ENCODE measurements at places on chromosomes 2 and 18.

- DNase-seq = peak; percentile 48
These were observed 20.7 kb downstream of the B3GNT2 start for GRCh38 chr2:62216616-62217015.

DNA sequence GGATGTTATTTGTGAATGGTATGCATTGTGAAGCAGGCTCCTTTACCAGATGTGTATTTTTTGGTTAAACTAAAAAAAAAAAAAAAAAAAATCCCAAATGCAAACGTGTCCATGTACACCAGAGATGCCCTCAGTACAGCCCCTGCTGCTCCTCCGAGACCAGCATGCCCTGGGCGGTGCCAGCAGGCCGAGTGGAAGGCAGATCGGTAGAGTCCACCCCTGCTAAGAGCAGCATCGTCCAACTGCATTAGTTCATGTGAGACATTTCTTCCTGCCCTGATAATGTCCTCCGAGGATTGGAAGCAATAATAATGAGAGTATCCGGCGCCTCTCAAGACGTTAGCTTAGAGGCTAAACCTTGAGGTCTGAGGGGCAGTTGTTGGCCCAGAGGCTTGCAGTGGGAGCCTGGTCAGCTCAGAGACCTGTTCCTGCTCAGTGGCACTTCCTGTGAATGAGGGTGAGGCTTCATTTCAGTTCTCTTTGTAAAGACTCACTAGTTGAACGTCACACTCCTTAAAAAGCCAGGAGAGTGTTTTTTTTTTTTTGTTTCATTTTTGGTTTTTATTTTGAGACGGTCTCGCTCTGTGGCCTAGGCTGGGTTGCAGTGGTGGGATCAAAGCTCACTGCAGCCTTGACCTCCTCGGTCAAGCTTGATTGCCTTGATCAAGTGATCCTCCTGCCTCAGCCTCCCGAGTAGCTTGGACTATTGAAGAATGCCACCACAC is 5.6 kb downstream of the SLC66A3 start:
- no peak for DNase-seq

GRCh38 chr2:126880324-126880723 is 18.4 kb upstream of the TEX51 start:
- no peak for DNase-seq

GRCh38 chr18:45521136-45521535 is 94.1 kb upstream of the SLC14A2 start:
- no peak for DNase-seq

- no peak for DNase-seq
These were observed 83.0 kb upstream of the LTBP1 start for GRCh38 chr2:32863803-32864202.

GRCh38 chr18:70994116-70994515 is 705.3 kb downstream of the SOCS6 start:
- DNase-seq = no peak

- no peak for DNase-seq
These were observed 102.9 kb downstream of the TANC1 start for GRCh38 chr2:159071190-159071915.

DNA sequence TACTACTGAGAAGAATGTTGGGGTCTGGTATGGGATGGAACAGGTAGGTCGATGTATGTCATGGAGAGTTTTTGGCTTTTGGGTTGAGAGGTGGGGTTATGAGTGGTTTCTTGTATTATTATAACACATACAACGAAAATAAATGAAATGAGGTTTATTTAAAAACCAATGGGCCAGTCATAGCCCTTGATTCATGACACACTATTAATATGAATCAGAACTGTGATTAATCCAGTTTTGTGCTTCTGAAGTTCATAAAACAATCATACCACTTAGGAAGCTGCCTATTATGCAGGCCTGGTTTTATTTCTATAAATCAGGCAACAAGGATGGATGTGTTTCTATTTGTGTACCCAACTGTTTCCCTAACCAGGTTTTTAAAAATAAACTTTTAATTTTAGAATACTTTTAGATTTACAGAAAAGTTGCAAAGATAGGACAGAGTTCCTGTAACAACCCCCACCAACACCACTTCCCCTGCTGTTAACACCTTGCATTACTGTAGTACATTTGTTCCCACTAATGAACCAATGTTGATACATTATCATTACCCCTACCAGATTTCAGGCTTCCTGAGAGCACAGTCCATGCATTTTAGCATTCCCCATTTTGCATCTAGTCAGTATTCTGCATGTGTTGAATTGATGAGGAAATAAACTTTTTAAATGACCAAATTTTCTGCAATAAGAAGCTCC is 37.5 kb upstream of the NCOA1 start:
- no peak for DNase-seq

DNA sequence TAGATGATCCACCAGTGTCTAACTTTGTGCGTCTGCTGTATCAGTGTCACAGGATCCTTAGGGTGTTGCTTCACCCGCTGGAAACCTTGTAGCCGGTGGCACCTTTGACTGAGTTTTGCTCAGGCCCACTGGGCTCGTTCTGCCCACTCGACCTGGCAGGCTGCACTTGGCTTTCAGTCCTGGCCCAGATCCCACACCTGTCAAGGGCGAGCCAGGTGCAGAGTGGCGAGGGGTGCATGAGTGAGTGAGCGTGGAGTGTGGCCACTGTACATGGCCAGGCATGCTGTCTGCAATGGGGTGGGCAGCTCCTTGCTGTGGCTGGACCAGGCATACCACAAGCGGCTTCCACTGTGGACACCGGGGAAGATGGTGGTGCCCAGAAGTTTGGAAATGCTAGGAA is 179.0 kb downstream of the FAM210A start:
- DNase-seq = no peak

DNA sequence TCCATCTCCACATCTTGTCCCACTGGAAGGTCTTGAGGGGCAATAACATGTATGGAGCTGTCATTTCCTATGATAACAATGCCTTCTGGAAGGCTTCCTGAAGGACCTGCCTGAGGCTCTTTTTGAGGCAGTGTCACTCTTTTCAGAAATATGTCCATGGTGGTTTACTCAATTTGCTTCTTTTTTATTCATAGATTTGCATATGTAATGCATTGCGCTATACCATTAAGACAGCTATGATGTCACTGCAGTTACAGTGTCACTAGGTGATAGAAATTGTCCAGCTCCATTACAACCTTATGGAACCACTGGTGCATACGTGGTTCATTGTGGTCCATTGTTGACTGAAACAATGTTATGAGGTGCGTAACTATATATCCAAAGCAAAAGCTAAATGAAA is 19.9 kb downstream of the NABP1 start:
- DNase-seq = no peak

DNA sequence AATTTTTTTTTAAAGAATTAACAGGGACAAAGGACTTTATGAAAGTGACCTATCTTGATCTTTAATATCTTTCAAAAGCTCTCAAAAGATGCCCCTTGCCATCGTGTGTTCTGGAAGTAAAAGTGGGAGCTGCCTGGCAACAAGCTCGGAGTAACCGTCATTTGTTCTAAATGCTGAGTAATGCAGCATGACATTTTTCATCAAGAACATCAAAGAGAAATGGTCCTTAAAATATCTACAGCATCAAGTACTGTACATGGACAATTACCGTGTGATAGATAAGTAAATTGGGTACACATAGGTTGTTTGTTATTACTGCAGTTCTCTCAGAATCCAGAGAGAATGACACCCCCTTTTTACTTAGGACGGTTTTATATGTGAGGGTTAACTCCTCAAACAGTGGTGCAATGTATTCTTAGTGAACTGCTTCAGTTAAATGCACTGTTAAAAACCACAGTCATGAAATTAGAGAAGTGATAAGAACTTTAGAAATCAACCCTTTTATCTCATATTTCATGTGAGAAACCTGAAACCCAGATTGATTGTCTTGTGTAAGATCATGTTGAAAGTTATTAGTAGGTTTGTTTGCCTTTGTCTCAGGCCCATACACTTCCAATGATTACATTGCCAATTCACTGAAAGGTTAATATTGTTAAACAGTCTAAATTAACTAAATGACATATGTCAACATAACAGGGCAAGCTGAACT is 90.6 kb upstream of the HNMT start:
- no peak for DNase-seq

- no peak for DNase-seq
These were observed 775.3 kb downstream of the CPS1 start for GRCh38 chr2:211331736-211332135.

DNA sequence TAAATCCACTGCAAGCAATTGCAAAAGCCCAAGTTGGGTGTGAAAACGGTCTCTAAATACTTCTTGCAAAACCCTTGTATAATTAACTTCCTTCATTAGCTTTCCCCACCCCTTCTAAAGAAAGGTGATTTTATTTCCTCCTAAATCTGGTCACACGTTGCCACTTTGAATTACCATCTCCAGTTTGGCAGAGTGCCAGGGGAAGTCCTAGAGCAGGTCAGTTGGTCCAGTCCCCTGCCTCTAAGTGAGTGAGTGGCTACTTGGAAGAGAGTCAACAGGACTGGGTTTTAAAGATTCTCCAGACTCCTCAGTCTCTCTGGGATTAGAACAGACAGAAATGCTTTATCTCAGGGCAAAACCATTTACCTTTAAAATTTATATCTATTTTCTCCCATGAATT is 18.7 kb upstream of the LYPD6B start:
- DNase-seq = no peak

GRCh38 chr2:182952741-182953450 is 85.4 kb downstream of the NCKAP1 start:
- no peak for DNase-seq

DNA sequence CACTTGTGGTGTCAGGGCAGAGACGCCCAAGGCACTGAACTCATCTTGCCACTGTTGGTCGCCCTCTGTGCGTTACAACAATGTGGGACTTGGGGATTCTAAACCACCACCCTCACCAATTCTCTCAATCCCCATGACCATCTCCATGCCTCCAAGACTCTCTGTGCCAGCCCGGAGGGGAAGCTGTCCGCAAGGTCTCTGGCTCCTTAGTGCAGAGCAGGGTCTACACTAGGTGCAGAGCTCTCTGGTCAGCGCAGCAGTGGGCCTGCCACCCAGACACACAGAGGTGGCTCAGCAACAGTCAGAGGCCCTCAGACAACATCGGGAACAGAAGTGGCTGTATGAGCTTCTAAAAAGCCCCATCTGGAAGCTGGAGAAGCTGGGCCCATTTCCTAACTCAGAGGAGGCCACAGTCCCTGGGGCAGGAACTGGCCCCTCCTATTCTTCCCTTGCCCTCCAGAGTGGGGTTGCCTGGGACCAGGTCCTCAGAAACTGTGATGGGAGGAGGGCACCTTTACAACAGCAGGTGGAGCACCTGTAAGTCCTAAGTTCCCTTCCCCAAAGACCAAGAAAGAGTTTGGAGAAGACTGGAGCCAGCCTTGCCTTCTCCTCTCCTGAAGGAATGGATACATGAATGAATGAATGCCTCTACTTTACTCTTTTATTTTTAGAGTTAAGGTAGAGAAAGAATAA is 37.7 kb downstream of the SERTAD2 start:
- no peak for DNase-seq

GRCh38 chr2:216960671-216961268 is 100.9 kb upstream of the TNP1 start:
- no peak for DNase-seq

DNA sequence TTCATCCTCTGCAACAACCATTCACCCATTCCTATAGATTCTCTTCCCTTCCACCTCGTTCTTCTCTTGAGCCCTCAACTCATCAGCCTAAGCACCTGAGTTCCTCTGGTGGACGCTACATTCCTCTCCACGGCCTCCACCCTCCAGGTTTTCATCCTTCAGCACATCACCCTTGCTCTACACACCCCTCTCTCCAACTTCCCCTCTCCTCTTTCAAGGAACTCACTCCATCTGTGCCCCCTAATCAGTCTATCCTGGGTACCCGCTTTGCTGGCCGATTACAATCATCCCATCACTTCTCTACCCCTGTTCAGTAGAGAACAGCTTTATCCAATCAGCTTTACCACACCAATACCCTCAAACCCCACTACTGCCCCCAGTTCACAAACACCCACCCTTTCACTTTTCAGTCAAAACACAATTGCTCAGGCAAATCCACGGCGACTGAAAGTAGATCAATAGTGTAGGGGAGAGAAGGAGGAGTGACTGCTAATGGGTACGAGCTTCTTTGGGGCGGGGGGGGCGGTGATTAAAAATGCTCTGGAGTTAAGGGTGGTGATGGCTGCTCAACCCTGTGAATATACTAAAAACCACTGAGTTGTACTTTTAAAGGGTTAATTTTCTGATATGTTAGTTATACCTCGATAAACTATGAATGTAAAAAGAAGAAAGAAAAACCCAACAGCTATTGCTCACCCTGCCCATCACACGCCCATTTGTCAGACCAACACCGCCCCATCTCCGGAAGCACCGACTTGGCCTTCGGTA is 857 bp downstream of the DYM start:
- DNase-seq = no peak

- DNase-seq = peak; percentile 0
These were observed 116.1 kb downstream of the CYP26B1 start for GRCh38 chr2:72031346-72032110.

GRCh38 chr2:121185571-121186074 is 99.4 kb downstream of the TFCP2L1 start:
- no peak for DNase-seq

DNA sequence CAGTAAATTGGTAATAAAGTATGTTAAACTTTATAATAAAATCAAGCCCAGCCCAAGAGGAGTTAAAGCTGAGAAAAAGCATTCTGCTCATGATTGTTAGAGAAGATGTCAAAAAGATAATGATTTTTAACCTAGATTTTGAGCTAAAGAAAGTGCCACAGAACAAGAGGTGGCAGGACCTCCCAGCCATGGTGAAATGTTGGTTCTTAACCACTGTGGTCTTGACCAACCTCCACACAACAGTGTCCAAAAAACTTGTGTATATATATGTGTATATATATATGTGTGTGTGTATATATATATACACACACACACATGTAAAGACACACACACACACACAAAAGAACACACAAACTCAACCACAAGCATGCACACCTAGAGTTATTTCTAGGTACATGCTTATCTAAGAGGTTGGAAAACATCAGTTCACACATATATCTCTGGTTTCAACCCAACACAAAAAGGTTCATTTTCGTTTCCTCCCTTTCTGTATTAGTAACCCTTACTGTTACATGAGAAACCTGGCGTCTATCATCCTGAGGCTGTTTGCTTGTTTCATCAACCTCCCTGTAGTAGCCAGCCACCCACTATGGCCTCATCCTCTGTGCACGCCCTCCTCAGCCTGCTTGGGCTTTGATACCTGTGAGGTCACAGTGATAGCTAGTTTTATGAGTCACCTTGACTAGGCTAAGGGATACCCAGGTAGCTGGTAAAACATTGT is 631.8 kb upstream of the ID2 start:
- no peak for DNase-seq

GRCh38 chr2:234989183-234989701 is 37.4 kb downstream of the SH3BP4 start:
- peak; percentile 82 for DNase-seq

GRCh38 chr2:231926180-231926741 is at the start of gene NPPC:
NPPC (minus strand) TSS chr2:231926396; CDS start chr2:231926249, 147 bp downstream.
- peak; percentile 46 for DNase-seq

- DNase-seq = no peak
These were observed 115.3 kb upstream of the NDUFV2 start for GRCh38 chr18:8987241-8987640.

- peak; percentile 60 for DNase-seq
These were observed 144.9 kb downstream of the TNS1 start for GRCh38 chr2:217857624-217858506.

DNA sequence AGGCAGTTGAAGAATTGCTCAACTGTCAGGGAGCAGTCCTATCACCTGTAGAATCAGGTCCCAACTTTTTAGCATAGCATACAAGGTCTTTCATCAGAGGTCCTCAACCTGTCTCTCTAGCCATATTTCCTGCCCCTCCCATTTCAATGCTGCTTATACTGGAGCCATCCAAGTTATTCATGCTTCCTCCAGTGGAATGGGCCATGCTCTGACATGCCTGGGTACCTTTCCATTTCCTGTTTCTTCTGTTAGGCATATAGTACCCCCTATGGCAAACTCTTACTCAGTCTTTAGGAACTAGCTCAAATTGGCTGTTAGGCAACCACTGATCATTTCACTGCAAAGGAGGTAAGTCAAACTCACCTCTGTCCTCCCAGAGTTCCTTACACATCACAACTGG is 51.0 kb upstream of the ABCA12 start:
- DNase-seq = no peak
